NCI-H748 treated with DMSO at 0.1 percent for 48 hours (cell line): ENCODE measurements at places on chromosomes 1 and 21.

DNA sequence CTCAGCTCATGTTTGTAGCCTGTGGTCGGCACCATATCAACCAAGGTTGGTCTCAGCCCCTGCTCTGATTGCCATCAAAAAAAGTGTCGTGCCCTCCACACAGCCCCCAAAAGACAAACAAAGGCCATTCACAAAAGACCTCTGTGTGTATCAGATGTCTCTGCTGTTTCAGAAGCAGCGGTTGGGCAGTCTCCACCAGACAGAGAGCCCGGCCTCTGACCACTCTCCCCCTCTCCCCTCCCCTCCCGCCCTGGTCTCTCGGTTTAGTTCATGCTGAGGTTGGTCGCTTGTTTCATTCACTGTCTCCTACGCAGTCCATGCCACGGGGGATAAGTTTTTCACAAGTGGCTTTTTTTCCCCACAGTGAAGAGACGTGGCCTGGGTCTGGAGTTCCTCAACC is 27.1 kb downstream of the ACTA1 start:
- no peak for DNase-seq

DNA sequence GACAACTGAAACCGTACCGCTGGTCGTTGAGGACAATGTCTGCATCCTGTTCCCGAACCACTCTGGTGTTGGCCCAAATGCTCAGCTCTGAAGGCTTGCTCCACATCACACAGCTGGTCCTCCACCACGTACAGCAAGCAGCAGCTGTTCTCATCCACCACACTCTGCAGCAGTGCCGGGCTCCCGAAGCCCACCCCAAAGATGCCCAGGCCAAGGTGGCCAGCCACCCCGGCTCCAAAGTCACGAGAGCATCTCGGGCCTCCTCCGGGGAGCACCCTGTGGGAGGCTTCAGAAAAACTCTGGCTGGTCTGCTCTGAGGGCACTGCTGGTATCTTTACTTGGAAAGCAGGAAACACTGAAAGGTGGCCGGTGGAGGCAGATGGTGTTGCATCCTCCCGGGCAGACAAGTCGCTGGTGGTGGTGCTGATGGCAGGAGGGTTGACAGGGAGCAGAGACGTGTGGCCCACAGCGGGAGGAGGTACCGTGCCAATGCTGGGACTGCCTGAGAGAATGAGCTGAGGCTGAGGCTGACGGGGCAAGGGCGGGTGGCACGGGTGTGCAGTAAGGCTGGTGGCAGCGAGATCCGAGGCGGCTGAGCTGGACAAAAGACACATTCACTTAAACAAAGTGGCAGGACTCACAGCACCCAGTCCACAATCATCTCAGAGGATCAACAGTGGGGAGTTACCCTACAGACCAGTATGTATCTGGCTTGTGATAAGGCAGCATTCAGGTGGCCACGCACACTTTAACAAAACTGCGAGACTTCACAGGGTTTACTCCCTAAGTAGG is 6.5 kb upstream of the CCDC27 start:
- DNase-seq = no peak

DNA sequence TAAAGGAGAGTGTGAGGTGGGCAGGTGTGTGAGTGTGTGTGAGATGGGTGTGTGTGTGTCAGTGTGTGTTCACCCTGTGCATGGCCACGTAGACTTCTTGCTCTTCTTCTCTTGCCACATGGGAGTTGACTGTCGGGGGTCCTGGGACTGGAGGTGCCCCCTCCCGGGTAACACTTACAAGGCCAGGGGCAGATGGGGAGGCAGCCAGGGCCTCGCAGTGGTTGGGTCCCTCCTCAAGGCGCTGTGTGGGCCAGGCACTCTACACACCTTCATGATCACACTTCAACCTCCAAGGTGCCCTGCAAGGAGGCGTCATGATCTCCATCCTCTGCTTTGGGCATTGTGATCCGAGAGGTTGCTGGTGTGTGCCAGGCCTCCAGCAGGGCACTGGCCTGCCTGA is 2.3 kb downstream of the PLA2G2F start:
- DNase-seq = no peak

GRCh38 chr1:177246710-177247580 is 76.2 kb downstream of the BRINP2 start:
- DNase-seq = no peak

DNA sequence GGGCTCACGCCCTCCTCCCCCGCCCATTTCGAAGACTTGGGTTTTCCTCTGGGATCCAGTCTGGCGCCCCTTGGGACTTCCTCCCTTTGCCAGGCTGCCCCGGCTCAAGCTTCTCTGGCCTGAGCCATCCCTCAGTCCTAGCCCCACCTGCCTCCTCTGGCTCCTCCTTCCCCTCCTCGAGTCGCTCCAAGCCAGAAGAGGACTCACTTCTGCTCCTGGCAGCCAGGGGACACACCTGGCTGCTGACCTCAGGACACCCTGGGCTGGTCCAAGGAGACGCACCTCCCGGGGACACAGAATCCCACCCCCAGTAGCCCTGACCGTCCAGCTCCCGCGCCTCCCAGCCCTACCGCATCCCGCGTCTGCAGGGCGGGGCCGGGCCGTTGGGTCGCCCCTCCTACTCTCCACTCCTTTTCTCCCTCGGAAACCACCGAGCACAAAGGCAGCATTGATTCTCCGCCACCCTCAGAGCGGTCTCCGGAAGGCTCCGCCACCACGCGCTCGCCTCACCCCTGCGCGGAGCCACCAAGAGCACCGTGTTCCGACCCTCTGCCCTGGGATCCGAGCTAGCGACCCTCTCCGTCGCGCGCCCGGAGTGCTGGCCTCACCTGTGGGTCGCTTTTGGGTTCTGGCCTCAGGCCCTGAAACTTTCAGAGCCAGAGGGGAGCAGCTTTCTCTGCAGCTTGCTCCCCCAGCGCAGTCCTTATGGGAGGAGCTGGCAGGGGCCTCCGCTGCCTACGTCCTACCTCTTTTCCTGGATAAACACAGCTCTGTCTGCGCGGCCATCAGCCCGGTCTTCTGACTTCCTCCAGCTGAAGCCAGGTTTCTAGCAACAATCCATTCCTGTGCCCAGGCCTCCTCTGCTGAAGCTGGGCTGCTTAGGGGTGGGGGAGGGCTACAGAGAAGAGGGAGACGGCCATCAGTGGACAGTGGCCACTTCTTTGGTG is at the start of gene C2CD4D:
C2CD4D (minus strand) TSS at position 364 of the 947 bp plus-strand sequence. CDS start 831 bp downstream, outside the sequence.
- peak; percentile 67 for DNase-seq

GRCh38 chr1:26119892-26120608 is 8.4 kb downstream of the PDIK1L start:
- DNase-seq = no peak

DNA sequence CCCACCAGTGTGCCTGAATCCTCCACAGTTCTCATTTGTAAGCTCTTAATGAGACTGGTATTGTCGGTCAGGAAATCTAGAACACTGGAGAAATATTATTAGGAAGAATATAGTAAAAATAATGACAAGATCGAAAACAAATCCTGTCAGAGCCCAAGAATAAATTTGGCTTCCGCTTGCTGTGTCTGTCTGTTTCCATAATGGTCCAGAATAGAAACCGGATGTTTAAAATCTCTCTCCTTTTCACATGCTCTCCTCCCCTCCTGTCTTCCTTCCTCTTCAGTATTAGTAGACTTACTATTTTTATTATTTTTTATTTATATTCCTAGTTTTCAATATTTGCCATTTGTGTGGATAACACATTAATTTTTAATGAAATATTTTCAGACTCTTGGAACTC is 187.7 kb downstream of the SDCCAG8 start:
- DNase-seq = no peak

- DNase-seq = no peak
Measured at GRCh38 chr21:39456665-39457064, 4.9 kb downstream of the SH3BGR start.

- DNase-seq = no peak
Measured at GRCh38 chr1:34869760-34870159, 10.2 kb upstream of the SMIM12 start.

DNA sequence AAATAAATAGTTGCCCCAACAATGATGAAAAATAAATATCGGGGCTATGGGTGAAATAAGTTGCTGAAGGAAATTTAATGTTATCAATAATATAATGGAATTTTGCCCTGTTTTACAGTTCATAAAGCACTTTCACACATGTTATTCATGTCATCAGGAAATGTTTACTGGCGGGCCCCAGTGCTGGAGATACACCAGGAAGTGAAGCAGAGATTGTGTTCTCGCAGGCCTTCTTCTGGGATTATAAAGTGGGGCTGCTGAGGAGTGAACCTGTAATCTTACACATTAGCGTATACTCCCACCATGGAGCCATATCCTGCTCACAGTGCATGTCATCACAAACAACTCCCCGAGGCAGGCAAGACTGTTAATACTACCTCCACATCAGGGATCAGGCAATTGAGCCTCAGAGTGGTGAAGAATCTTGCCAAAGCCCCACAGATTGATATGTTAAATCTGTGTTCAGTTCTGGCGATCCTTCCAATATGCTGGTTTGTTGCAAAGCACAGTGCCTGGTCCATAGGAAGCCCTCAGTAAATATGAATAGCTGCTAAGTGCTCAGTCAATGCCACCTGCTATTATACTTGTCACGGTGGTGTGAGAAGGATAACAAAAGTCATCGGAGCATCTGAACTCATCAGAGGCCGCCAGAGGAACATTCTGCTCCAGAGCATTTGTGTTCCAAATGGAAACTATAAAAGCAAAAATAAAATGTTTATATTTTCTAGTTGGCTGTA is 104.4 kb upstream of the UBE2U start:
- no peak for DNase-seq

DNA sequence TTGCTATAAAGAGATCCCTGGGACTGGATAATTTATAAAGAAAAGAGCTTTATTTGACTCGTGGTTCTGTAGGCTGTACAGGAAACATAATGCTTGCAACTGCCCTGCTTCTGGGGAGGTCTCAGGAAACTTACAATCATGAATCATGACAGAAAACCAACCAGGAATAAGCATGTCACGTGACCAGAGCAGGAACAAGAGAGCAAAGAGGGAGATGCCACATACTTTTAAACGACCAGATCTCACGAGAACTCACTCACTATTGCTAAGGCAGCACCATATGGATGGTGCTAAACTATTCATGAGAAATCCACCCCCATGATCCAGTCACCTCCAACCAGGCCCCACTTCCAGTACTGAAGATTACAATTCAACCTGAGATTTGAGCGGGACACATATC is 49.8 kb upstream of the RCC1 start:
- DNase-seq = no peak

DNA sequence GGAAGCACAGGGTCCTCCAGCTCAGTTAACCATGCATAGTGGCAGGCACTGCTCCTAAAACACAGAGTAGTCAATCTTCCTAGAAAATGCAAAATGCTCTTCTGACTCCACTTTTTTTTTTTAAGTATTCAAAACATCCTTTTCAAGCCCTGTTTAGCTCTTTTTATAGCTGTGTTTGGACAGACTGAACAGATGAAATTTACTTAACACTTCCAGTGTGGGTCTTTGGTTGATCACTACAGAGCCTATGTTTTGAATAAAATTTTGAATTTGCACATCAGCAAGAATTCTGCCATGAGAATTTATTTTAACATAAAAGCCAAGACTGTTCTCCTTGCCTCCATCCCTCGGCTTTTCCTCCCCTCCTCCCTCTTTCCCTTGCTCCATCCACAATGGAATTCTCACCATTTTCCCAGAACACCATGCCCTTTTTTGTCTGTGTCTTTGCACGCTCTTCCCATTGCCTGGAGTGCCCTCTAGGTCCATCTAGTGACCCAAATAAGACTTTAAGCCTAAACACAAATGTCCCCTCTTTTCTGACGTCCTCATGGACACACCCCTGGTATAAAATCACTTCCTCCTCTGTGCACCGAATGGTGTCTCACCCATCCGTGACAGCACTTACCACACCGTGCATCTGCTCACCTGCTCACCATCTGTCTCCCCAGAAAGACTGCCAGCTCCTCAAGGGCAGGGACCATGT is 24.0 kb upstream of the CPT2 start:
- DNase-seq = no peak

DNA sequence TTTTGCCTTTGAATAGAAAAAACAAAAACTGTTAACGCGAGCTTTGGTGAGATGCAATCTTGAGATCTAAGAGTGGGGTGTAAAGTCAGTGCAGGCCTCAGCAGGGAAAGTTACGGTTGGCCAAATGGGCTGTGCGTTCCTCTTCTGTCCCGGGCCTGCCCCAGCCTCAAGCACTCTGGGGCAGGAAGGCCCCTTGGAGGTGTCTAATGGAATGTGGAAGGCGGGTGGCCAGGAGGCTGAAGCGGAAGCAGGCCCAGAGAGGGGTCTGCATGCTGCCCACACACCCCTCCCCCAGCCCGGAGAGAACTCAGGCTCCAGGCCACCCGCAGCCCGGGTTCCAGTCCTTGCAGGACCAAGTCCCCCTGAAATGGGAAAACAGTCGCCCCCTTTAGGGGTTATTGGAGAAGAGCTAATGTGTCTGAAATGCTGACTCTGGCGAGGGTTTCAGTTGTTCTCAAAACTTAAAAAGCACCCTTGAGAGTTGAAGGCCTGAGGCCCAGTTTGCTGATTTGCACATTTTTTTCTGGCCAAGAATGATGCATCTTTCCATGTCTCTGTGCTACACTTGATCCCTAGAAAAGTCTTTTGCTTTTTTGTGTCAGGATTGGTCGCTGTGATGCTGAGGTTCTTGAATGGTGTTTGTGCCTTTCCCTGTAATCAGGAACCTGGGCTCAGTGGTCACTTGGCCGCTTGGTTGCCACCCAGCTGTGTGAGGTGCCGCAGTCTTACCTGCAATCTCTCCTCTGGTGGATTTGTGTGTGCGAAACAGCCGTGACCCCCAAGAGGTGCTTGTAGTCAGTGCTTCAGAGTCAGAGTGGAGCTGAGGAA is 2.0 kb downstream of the COL18A1 start:
- DNase-seq = no peak

GRCh38 chr1:212353181-212353580 is 61.5 kb downstream of the PACC1 start:
- no peak for DNase-seq

- DNase-seq = no peak
Measured at GRCh38 chr1:113940365-113941244, 11.5 kb downstream of the HIPK1 start.

DNA sequence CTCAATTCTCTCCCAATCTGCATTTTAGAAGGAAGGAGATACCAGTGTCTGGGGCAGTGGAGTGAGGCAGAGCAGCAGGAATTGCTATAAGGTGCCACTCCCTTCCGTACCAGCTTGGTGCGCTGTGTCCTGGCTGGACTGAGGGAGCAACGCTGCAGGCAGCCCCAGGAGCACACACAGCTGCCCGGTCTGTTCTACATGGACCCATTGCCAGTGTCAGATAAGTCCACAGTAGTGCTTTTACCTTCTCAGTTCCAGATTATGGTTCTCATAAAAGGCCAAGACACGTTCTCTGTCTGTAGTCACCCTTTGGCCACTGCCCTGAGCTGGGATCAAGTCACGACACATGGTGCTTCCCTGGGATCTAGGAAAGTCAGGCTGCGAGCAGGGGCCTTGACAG is 44.1 kb upstream of the BARHL2 start:
- no peak for DNase-seq
